Thyroid gland (tissue), 4 donors: ENCODE measurements at places on chromosomes 1 and 21. TPM values are rescaled to one million over a fixed set of nuclear protein-coding genes. Genes with fewer than 3 reads are reported as not detected.

DNA sequence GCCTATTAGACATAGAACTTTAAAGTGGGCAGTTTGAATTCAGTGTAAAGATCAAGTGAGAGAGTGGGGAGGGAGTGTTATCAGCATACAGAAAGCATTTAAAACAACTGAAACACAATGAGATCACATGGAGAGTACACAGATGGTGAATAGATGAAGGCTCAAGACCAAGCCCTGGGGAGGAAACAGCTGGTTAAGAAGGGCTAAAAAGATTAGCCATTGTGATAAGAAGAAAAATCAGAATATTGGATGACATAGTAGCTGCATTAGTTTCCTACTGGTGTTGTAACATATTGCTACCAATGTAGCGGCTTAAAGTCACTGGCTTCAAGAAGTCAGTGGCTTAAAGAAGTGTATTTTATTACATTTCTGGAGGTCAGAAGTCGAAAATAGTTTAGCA lies 443.4 kb upstream of the RGS18 start:
- DNase-seq = no peak
- H3K4me3 ChIP-seq = no peak overlapping the region
- H3K27me3 ChIP-seq = no peaks in the 10 kb centered on the region

DNA sequence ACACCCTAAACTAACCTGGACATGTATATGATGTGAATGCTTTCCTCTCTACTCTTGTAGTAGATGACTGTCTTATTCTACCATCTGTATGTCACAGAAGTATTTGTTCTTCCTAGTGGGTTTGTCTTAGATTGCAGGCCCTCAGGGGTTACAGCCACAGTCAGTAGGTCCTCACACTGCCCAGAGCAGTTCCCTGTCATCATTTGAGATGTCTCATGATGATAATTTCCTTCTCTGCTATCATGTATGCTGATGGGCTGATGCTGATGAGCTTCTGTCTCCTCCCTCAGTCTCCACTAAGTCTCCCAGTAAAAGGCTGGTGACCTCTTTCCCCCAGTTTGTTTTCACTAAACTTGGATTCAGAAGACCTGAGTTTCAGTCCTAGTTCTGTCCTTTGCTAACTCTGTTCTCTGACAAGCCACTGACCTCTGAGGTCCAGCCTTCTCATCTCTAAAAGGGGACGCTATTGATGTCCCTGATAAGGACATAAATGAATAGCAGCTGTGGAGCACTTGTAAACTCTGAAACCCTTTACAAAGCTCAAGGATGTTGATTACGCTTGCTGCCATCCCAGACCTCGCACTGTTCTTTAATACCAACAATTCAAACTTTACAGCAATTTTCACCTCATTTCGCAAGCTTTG lies 3.1 kb upstream of the ETV3 start:
- no peaks in the 10 kb centered on the region for H3K27me3 ChIP-seq
- no peak overlapping the region for H3K27ac ChIP-seq
- no peak overlapping the region for H3K4me3 ChIP-seq
- no peaks in the 10 kb centered on the region for H3K36me3 ChIP-seq
- no peak for DNase-seq

DNA sequence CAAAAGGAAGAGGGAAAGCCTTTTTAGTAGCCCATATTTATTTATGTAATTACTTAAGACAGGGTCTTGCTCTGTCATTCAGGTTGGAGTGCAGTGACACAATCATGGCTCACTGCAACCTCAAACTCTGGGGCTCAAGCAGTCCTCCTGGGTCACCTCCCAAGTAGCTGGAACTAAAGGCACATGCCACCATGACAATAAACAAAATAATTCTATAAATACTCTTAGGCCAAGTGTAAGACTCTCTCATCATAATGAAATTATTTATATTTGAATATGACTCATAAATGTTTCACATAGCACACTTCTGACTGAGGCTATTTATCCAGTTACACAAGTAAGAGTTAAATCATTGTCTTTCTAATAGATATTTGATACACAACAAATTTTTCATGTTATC lies 314.7 kb downstream of the AMY1C start:
- H3K36me3 ChIP-seq = no peaks in the 10 kb centered on the region
- DNase-seq = no peak
- no peaks in the 10 kb centered on the region for H3K4me1 ChIP-seq
- H3K27ac ChIP-seq = no peak overlapping the region
- H3K4me3 ChIP-seq = no peak overlapping the region

DNA sequence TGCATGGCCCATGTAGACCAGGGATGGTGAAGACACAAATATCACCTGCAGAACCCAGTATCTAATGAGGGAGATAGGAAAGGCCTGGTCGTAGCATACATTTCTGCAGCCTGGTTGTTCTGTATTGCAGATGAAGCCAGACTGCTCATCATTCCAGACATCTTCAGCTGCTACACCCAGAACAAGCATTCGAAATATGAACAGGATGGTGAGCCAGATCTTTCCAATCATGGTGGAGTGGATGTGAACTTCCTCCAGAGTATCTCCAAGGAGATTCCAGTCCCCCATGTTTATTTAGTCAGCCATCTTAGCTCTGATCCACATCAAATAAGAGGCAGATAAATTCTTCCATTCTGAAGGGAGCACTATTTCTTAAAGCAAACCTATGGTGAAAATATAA lies 2.7 kb upstream of the MYCBP start:
- no peak overlapping the region for H3K27ac ChIP-seq
- H3K36me3 ChIP-seq = no peaks in the 10 kb centered on the region
- no peaks in the 10 kb centered on the region for H3K27me3 ChIP-seq
- no peak for DNase-seq

GRCh38 chr1:78792756-78793155 lies 143.1 kb downstream of the IFI44 start:
- no peaks in the 10 kb centered on the region for H3K27me3 ChIP-seq
- H3K4me1 ChIP-seq = no peaks in the 10 kb centered on the region
- no peak for DNase-seq
- no peaks in the 10 kb centered on the region for H3K36me3 ChIP-seq

- DNase-seq = no peak
- H3K27me3 ChIP-seq = no peaks in the 10 kb centered on the region
- no peaks in the 10 kb centered on the region for H3K36me3 ChIP-seq
- H3K27ac ChIP-seq = no peak overlapping the region
Observed at GRCh38 chr21:15521644-15522001, 208.2 kb upstream of the USP25 start.

Gene BSND
- total RNA-seq = not detected

Gene NTRK1
- total RNA-seq = 0.11 TPM

Gene CFAP74
- total RNA-seq = not detected

Gene DMRTA2
- not detected for total RNA-seq

Gene SFN
- 0.73 TPM for total RNA-seq
